GM12878 (cell line): ENCODE measurements at places on chromosomes 3 and 15. TPM values are rescaled to one million over a fixed set of nuclear protein-coding genes. Genes with fewer than 3 reads are reported as not detected.
A peak's percentile ranks its signal among the peaks of the same experiment; 100 is the strongest.

GMPS gene
- total RNA-seq = 108 and 113 TPM in 2 replicates

BFSP2 gene
- 7.1 and 8.3 TPM in 2 replicates for total RNA-seq

FBN1 gene
- total RNA-seq = 12.6 and 15.3 TPM in 2 replicates

WDR93 gene
- not detected in 2 replicates for total RNA-seq

C3orf22 gene
- not detected in 2 replicates for total RNA-seq

GRCh38 chr3:121545049-121545573, 677 bp downstream of the POLQ start:
- H3K36me3 ChIP-seq = no peaks in the 10 kb centered on the region

DNA sequence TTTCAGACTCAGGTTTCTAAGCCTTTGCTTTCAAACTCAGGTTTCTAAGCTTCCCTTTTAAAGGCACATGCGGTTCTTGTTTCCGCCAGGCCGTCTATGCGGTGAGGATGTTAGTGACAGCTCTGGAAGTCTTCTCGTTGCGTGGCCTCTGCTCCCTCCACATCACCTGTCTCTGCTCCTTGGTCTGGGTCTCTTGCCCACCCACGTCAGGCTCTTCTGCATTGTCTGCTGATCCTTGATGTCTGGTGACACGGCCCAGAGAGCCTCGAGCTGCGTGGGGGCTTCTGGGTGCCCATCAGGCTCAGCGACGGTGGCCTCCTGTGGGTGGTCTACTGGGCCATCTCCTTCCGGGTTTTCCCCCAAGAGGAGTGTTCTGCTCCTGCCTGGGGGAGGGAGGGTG, 30.5 kb downstream of the KLF13 start:
- H3K27me3 ChIP-seq = no peaks in the 10 kb centered on the region
- peak overlapping the region; percentile 21; the same call in 1 of the 2 replicates for H3K4me3 ChIP-seq
- peaks cover 25% of the 10 kb centered on the region for H3K36me3 ChIP-seq
- no peak for DNase-seq
- H3K27ac ChIP-seq = peak overlapping the region; percentile 79

GRCh38 chr15:30990446-30991254, 778 bp downstream of the MTMR10 start:
- no peak for DNase-seq
- H3K36me3 ChIP-seq = no peaks in the 10 kb centered on the region; the same call in 1 of the 2 replicates
- no peaks in the 10 kb centered on the region for H3K27me3 ChIP-seq
- peak overlapping the region; percentile 78 for H3K27ac ChIP-seq

DNA sequence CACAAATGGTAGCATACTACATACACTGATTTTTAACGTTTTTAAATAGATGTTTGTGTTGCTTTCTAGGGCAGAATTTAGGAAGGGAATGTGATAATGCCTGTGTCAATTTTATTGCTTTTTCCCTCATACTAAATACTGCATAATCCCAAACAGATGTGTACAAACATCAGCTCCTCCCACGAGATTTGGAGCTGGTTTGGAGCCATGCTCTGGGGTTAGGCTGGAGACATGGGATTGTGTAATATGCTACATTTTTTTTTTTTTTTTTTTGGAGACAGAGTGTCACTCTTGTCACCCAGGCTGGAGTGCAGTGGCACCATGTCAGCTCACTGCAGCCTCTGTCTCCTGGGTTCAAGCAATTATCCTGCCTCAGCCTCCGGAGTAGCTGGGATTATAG, 80.1 kb downstream of the EBLN2 start:
- H3K27ac ChIP-seq = no peak overlapping the region
- H3K4me1 ChIP-seq = no peaks in the 10 kb centered on the region
- no peak for DNase-seq
- H3K4me3 ChIP-seq = no peak overlapping the region

DNA sequence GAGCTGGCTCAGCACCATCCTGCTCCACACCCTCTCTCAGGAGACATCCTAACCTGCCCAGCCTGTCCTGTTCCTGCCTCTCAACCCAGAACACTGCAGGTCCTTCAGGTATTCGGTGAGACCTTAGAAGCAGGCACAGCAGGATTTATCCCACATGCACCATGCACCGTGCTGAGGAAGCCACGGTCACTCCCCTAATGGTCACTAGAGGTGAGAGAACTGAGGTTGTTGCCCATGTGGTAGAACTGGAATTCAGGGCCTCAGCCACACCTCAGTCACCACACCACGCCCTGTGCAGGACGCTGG, 36.9 kb downstream of the APBA2 start:
- no peaks in the 10 kb centered on the region for H3K36me3 ChIP-seq
- no peak overlapping the region for H3K27ac ChIP-seq
- no peak overlapping the region for H3K4me3 ChIP-seq
- no peak for DNase-seq
- H3K27me3 ChIP-seq = no peaks in the 10 kb centered on the region

GRCh38 chr3:110265302-110265701, 806.3 kb upstream of the NECTIN3 start:
- no peaks in the 10 kb centered on the region for H3K4me1 ChIP-seq
- DNase-seq = no peak
- no peaks in the 10 kb centered on the region for H3K27me3 ChIP-seq
- no peaks in the 10 kb centered on the region for H3K36me3 ChIP-seq
- H3K4me3 ChIP-seq = no peak overlapping the region

DNA sequence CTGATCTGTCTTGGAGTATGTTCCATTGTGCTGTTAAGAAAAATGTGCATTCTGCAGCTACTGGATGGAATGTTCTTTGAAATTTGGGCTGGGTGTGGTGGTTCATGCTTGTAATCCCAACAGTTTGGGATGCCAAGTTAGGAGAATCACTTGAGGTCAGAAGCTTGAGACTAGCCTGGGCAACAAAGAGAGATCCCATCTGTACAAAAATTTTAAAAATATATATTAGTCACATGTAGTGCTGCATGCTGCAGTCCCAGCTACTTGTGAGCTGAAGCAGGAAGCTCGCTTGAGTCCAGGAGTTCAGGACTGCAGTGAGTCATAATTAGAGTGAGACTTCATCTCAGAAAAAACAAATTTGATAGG, 62.8 kb upstream of the PLSCR4 start:
- H3K27me3 ChIP-seq = no peaks in the 10 kb centered on the region
- no peaks in the 10 kb centered on the region for H3K36me3 ChIP-seq
- no peak for DNase-seq
- no peaks in the 10 kb centered on the region for H3K4me1 ChIP-seq
- no peak overlapping the region for H3K27ac ChIP-seq

GRCh38 chr3:52892625-52893311, 4.6 kb downstream of the STIMATE start:
- no peaks in the 10 kb centered on the region for H3K27me3 ChIP-seq
- H3K27ac ChIP-seq = peak overlapping the region; percentile 22
- peak; percentile 41 for DNase-seq
- H3K36me3 ChIP-seq = peaks cover 3% of the 10 kb centered on the region; the same call in 1 of the 2 replicates
- peaks cover 28% of the 10 kb centered on the region for H3K4me1 ChIP-seq
- H3K4me3 ChIP-seq = peak overlapping the region; percentile 59

DNA sequence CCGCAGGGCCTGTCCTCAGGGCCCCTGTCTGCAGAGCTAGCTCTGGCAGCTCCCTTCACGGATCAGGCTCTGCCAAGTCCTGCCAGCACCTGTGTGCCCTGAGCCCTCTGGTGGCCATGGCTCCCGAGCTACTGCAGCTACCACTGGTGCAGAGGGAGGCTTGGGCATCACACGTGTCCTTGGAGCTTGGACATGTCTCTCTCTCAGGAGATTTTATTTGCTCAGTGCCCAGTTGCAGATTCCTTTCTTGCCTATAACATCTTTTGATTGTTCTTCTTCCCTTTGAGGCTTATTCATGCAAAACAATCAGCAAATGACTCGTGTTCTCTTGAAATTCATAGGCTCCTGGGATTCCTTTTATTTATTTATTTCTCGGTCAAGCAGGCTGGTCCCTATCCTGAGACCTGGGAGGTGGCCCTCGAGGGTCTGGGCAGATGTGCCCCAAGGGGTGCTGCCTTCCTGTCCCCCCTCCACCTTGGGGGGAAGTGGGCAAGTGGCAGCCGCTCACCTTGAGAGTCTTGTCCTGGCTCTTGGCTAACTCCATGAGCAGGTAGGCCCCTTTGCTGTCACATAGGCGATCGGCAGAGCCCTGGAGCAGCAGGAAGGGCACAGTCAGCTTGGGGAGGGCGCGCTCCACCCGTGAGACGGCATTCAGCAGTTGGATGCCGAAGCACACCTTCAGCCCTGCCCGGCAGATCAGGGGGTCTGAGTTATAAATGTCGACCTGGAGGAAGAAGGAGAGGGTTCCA, 21.9 kb downstream of the ABTB1 start:
- peaks cover 25% of the 10 kb centered on the region for H3K36me3 ChIP-seq
- H3K27ac ChIP-seq = no peak overlapping the region
- no peak for DNase-seq
- peaks cover 14% of the 10 kb centered on the region for H3K4me1 ChIP-seq
- H3K4me3 ChIP-seq = no peak overlapping the region

GRCh38 chr3:139118835-139119234, 74.1 kb upstream of the PRR23C start:
- DNase-seq = no peak
- H3K27ac ChIP-seq = no peak overlapping the region
- H3K36me3 ChIP-seq = no peaks in the 10 kb centered on the region
- H3K27me3 ChIP-seq = no peaks in the 10 kb centered on the region
- H3K4me3 ChIP-seq = no peak overlapping the region
- H3K4me1 ChIP-seq = no peaks in the 10 kb centered on the region

DNA sequence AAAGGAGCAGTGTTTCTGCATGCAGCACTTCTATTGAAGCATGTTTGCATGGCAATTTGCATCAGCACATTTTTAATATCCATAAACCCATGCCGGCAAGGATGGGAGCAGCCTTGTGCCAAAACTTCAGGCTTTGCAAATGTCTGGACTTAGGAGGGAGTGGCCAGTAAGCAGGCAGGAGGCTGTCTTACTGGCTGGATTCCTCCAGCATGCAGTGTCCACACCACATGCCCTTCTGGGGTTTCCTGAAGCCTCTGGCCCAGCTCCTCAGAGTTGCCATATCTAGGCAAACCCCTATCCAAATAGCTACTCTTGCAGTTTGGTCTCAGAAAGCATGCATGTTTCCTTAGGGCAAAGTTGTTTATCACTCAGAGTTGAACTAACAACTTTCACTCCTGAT, 139.1 kb upstream of the MRPS22 start:
- no peaks in the 10 kb centered on the region for H3K36me3 ChIP-seq
- peaks cover 5% of the 10 kb centered on the region; the same call in 1 of the 2 replicates for H3K4me1 ChIP-seq
- DNase-seq = no peak
- H3K27me3 ChIP-seq = no peaks in the 10 kb centered on the region

DNA sequence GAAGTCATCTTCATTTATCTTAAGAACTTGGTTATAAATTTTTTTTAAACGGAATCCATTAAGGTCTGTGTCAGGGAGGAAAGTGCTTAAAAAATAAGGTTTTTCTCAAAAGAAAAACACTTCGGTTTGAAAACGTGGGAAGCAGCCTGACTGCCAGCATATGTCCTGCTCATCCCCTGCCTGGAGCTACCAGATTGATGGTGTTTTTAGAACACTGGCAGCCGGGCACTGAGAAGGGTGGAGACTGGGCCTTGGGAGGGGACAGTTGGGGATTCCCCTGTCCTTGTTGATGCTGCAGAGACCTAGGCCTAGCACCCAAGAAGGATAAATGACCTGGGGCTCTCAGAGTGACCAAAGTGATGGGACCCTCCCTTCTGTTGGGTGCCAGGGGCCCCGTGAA, 296.9 kb downstream of the EPHB1 start:
- no peak overlapping the region for H3K4me3 ChIP-seq
- H3K36me3 ChIP-seq = peaks cover 1% of the 10 kb centered on the region
- DNase-seq = no peak
- H3K4me1 ChIP-seq = no peaks in the 10 kb centered on the region
- H3K27me3 ChIP-seq = no peaks in the 10 kb centered on the region

- H3K27ac ChIP-seq = no peak overlapping the region
- H3K4me3 ChIP-seq = no peak overlapping the region
- no peaks in the 10 kb centered on the region; the same call in 1 of the 2 replicates for H3K4me1 ChIP-seq
- no peaks in the 10 kb centered on the region for H3K36me3 ChIP-seq
Observed at GRCh38 chr3:149506540-149506939, 32.0 kb downstream of the TM4SF4 start.
